Stimulated activated CD8-positive, alpha-beta memory T cell treated with anti-CD3 and anti-CD28 coated beads, Interleukin-4, amount 100 ng/mL, for 48 hours (primary cell): ENCODE measurements at places on chromosomes 3 and 15.

GRCh38 chr3:143972155-143972504 lies 507 bp downstream of the DIPK2A start:
- peak; percentile 66 for DNase-seq

GRCh38 chr15:73744293-73744692 lies 8.9 kb downstream of the INSYN1 start:
- DNase-seq: no peak

DNA sequence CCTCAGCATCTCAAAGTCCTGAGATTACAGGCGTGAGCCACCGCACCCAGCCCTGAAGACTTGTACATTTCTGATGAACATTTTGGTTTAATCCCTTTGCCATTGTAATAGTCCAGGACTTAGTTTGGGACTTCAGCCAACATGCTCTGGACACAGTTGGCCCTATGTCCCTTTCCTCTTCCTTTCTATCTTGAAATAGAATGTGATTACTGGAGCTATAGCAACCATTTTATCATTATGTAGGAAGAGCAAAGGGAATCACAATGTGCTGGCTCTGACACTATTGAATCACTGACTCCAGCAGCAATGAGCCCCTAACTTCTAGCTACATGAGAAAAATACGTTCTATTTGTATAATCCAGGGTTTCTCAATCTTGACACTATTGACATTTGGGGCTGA lies 34.8 kb upstream of the MRPL3 start:
- DNase-seq: no peak

DNA sequence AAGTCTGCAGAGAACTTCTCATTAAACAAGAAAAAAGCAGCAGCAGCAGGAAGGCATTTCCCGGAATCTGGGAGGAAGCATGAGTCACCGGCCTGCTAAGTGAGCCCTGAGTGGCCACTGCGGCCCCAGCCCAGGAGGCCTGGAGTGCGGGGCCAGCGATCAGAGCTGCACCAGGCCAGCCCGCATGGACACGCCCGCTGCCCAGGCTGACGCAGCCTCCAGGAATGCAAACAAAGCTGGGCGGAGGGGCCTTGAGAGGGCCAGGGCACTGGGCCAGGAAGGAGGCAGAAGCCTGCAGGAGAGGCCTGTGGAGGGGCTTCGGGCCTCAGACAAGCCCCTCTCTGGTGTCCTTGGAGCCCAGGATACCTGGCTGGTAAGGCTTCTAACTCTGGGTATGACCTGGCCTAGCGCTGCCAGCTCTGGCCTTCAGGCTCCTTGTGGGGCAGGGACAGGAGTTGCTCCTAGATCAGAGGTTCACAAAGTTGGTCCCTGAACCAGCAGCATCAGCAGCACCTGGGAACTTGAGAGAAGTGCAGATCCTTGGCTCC lies 101.2 kb downstream of the SMAD6 start:
- DNase-seq: no peak

GRCh38 chr15:90838139-90838538 lies 30.2 kb upstream of the FURIN start:
- DNase-seq: peak; percentile 94

DNA sequence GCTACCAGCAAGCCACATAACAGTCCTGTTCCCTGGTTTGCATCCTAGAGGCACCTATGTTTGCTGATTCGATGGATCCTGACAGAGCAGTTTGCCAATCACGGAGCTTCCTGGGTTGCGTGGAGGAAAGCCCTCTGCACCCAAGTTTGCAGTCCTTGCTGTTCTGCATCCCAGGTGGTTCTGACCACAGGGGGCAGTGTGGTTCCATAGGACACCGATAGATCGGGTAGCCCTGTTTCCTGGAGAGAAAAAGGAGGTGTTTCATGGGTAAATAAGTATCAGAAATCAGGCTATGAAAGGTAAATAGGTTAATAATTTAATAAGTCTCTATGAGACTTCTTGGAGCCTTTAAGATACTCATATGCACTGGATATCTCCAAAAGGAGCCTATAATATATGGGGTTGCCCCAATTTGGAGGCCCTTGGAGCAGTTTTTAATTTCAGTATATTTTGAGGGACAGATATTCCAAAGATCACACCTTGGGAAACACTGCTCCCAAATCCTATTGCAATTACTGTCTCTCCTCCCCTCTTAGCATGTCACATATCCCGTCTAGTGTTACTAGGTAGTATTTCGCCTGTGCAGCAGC lies 194.6 kb upstream of the TPM1 start:
- DNase-seq: peak; percentile 79

- no peak for DNase-seq
Measured at GRCh38 chr3:116000311-116000710, 377.0 kb downstream of the GAP43 start.

DNA sequence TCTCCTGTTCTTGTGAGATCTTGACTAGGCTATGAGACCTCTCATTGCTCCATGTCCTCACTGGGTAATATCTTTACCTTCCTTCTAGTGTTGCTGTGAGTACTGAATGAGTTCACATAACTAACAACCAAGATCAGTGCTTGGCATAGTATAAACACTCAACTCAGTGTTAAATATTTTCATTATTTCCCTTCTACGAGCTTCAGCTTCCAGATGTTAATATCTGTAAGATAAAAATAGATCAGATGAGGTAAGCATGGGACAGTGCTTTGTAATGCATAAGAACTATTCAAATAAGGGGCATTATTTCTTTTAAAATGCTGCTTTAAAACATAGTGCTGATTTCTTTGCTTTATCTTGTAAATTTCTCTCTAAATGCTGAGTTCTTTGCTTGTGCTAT lies 130.8 kb downstream of the DIPK2A start:
- no peak for DNase-seq

DNA sequence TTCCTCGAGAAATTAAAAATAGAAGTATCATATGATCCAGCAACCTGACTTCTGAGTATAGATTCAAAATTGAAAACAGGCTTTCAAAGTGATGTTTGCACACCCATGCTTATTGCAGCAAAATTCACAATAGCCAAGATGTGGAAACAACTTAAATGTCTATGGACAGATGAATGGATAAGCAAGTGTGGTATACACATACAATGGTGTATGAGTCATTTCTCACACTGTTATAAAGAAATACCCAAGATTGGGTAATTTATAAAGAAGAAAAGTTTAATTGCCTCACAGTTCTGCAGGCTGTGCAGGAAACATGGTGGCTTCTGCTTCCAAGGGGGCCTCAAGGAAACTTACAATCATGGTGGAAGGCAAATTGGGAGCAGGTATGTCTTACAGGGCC lies 100.8 kb downstream of the KLF13 start:
- no peak for DNase-seq

- no peak for DNase-seq
Measured at GRCh38 chr3:131387796-131388489, 6.4 kb downstream of the NUDT16 start.

DNA sequence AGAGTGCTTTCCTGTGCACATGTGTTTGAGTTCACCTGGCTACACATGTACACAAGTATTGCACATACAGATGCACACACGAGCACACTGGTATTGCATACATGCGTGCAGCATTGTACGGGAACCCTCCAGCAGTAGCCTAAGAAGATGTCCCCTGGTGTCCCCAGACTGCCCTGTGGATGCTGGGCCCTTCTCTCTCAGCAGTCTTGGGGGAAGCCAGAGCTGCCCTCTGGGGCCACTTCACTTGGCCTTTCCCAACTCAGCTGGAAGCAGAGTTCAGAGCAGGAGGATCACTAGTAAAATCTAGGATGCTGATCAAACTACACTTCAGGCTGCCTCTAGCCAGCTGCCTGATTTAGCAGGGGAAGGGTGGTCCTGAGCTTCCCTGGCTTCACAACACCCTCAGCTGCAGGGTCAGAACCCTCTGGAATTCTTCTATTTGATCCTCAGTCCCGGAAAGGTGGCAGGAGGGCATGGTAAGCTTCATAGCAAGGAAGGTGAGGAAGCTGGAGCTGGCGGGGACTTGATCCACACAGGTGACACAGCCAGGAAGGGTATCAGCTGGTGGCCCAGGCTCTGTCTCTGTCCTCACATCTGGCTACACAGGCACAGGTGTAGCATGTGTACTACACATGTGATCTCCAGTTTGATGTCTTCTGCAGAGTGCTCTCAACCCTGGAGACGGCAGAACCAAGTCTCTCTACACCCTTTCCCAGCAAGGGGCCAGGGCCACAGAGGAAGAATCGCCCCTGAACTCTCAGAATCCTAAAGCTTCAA lies 36.5 kb downstream of the KLF15 start:
- no peak for DNase-seq

DNA sequence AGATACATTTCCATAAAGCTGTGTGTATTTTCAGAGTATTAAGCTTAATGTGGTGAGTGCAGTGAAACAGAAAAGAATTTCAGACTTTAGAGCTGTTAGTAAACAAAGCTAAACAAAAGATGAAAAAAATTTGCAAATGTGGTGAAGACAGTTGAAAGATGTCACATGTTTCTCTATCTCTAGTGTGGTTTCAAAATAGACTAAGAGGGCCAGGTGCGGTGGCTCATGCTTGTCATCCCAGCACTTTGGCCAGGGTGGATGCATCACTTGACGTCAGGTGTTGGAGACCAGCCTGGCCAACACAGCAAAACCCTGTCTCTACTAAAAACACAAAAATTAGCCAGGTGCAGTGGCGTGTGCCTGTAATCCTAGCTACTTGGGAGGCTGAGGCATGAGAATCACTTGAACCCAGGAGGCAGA lies 466.0 kb upstream of the NR2F2 start:
- DNase-seq: no peak

- DNase-seq: no peak
Measured at GRCh38 chr3:72151465-72152238, 366.7 kb upstream of the PROK2 start.

GRCh38 chr3:53077476-53078220 lies 31.8 kb upstream of the SFMBT1 start:
- DNase-seq: no peak

DNA sequence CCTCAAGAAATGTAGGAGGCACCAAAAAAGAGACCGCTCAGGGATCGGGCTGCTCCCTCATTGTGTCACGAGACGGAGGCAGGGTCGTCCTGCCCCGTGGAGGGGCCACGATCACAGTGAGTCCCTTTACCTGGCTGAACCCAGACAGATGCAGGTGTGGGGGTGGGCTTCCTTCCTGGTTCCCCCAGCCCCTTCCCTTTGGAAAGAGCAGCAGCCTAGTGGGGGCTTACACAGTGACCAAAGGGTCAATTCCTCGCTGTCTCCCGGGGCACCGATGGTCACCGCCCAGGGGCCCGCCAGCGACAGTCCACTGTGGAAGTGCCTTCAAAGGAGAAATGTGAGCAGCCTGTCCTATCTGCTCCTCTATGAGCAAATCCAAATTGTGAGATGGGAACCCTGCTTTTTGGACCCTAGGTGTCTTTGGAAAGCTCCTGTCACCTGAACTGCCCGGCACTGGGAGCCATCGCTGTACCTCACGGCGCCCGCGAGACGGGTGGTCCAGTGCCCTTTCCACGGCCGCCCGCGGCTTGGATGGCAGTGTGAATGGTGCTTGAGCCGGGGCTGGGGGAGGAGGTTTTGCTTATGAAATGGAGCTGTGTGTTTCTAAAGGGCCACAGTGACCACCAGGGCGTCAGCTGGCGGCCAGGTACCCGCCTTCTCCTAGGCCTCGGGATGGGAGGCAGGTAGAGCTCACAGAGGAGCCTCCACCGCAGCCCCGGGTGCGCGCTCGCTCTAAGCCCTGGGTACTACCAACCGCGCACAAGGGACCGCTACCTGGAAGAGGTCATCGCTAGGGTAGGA lies 155.7 kb downstream of the KLF13 start:
- peak; percentile 29 for DNase-seq

DNA sequence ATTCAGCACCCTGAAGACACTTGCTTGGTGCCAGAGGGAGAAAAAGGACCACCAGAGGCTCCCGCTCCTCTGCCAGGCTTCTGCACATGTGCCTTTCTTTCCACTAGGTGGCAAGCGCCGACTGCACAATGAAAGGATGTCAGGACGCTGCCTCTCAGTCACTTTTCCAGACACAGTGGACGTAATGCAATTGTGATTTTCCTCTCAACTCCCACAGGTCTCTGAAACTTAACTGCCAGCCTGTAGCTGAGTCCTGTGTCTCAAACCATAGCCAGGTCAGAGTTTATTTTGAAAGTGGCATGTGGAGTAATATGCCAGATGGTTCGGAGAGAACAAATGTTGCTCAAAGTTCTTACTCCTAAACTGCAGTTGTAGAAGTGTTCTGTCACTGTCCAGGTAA lies 162.9 kb downstream of the ITPR1 start:
- DNase-seq: no peak

DNA sequence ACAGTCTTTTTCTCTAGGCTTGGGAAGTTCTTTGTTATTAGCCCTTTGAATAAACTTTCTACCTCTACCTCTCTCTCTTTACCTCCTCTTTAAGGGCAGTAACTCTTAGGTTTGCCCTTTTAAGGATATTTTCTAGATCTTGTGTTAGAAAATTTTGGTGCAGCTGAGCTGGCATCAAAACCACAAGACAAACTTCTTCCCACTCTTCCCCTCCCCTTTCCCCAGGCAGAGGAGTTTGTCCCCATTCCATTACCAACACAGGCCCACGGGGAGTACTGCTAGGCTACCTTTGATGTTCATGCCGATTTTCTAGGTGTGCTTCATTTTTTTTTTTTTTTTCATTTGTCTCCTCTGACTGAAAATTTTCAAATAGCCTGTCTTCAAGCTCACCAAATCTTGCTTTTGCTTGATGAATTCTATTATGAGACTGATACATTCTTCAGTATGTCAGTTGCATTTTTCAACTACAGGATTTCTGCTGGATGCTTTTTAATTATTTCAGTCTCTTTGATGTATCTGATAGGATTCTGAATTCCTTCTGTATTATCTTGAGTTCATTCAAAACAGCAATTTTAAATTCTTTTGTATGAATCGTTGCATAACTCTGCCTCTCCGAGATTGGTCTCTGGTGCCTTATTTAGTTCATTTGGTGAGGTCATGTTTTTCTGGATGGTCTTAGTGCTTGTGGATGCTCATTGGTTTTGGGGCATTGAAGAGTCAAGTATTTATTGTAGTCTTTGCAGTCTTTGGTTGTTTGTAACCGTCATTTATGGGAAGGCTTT lies 112.0 kb downstream of the UBE2E2 start:
- no peak for DNase-seq

GRCh38 chr3:37290551-37290950 lies 116.2 kb upstream of the LRRFIP2 start:
- DNase-seq: no peak

- no peak for DNase-seq
Measured at GRCh38 chr15:61500951-61501620, 272.0 kb upstream of the RORA start.

DNA sequence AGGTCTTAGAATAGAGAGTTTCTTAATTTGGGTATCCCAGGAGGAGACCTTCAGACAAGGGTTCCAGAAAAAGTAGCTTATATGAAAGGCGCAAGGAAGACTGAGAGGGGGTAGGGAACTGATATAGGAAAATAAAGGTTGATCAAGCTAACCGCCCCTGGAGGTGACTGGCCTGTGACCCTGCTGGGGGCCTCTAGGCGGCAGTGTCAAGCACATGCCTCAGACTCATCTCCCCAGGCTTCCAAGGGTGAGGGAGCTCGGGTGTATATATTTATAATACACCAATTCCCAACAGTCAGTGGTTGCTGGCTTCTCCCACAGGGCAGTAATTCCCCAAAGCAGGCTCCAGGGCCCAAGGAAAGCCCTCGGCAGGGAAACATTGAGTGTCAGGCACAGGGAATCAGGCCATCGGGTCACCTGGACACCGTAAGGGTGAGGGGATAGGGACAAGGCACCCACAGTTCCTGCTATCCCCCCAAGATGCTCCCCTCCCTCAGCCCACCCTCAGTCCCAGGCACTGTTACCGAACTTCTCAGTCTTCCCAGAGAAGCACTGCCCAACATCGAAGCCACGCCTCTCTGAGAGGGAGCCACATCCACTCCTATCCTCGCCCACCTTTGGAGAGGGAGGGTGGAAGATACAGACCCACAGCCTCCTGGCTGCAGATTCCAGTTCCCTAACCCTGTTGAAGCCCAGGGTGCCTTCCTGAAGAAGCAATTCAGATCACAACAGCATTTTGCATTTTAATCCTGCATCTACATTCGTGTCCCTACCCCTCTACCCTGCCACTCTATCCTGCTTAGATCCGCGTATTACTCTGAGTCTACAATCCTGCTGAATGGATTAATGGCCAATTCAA lies 19.5 kb upstream of the CAV3 start:
- no peak for DNase-seq
